ENCODE measurements at places on chromosomes 13 and 19.

DNA sequence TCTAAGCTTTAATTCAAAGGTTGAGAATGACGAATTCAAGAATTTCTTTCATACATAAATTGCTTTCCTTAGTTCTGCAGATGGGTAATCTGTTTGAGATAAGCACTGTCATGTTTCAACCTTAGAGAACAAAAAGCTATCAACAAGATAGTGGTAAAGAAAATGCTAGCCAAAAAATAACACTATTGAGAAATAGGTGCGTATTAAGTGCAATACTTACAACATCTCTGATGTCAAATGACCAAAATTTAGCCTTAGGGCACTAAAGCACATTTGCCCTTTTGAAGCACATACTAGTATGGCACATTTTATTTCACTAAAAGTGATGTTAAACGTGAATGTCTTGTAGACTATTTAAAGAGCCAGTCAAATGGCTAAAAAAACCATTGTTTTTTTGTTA, 4.9 kb downstream of the KBTBD6 start:
- no peak for ATAC-seq

DNA sequence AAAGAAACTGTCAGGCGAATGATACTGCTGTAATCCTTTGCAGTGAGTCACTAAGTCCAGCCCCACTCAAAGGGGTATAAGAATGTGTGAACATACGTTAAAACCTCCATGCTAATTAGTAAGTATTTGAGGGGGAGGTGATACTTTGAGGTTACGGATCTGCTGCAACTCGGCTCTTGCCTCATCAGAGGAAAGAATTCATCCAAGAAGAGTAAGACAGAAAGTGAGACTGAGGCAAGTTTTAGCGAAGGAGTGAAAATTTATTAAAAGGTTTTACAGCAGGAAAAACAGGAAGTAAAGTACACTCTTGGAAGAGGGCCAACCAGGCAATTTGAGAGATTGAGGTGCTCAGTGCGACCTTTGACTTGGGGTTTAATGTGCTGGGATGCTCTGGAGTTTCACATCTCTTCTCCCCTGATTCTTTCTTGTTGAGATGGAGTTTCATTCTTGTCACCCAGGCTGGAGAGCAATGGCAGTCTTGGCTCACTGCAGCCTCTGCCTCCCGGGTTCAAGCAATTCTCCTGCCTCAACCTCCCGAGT, 9.8 kb downstream of the CLEC4M start:
- ATAC-seq: no peak

GRCh38 chr19:8608941-8609278, 1.6 kb downstream of the ADAMTS10 start:
- ATAC-seq: no peak

- ATAC-seq: no peak
These were observed 145.6 kb upstream of the GJB6 start for GRCh38 chr13:20377720-20378119.

GRCh38 chr13:36068991-36069390, 62.2 kb downstream of the DCLK1 start:
- no peak for ATAC-seq

DNA sequence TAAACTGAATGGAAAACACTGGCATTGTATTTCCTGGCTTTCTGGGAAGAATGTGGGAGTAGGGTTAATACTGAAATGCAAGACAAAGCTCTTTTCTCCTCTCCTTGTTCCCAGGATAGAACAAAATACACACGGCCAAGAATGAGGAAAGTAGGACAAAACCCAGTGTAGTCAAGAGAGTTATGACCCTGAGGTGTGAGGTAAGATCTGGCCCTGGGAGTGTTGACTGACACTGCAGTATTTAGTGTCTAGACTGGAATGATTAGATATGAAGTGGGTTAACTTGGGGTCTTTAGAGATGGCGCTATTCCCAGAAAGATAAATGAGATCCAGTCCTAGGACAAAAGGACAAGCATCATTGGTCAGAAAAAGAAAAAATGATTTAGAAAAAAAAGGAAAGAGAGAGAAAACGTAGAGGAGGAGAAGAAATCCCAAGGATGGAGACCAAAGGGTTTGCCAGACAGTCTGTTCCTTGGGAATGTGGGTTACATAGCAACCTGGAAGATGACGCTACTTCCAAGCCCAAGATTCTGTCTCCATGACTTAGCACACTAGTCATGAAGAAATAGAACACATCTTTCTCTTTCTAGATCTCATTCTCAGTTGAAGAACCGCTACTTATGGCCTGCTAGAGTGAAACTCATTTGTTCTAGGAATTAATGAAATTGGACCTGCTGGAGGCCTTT, 543.6 kb upstream of the GPC6 start:
- ATAC-seq: peak; percentile 43

GRCh38 chr19:24099829-24100228, 12.8 kb downstream of the ZNF254 start:
- no peak for ATAC-seq

GRCh38 chr13:46698910-46699460, 98.0 kb downstream of the ESD start:
- no peak for ATAC-seq

Measured in gastroesophageal sphincter (tissue), 4 donors.